ENCODE measurements at places on chromosomes 11 and 22.

- DNase-seq: no peak
These were observed 11.1 kb downstream of the APOL3 start for GRCh38 chr22:36149441-36149840.

DNA sequence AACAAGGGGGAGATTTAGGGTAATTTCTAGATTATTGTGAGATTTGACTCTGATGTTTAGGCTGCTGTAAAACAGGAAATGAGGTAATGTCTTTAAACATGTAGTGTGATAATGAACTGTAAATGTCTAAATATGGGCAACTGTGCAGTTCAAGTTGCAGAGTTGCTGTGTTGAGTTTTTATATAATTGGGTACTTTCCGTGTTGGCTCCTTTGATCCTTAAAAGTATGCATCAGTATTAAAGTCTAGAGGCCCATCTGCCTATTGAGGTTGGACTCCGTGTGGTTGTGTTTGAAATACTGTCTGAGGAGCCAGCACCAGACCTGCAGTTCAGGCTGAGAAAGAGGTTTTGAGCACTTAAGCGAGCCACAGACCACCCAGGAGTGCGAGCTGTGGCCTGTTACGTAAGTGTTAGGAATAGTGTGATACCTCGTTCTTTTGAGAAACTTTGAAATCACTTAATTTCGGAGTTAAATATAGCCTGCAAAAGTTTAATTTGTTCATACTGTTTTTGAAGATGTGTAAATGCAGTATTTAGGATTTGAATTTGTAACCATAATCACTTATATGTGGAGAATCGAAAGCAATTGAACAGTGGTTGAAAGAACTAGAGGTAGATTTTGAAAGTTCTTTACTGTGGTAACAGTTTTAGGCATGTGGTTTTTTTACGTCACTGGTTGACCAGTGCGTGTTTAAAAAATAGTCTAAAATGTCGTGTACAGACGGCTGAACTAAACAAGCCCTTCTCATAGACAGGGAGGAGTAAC is 9.0 kb downstream of the FAM118A start:
- DNase-seq: peak; percentile 22

DNA sequence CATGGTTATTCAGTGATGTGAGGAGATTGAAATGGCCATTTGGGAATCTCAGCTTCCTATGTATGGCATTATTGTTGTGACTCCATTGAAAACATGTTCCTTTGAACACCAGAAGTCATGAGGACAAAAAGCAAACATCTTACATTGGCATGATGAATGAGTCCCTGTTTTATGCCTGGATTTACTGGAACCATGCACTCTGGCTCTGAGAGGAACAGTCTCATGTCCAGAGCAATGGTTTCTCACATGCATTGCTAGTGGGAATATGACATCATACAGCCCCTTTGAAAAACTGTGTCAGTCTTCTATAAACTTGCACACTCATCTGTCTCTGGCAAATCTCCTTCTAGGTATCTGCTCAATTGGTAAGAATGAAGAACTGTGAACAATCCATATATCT is 3.4 kb upstream of the KDM4F start:
- no peak for DNase-seq

DNA sequence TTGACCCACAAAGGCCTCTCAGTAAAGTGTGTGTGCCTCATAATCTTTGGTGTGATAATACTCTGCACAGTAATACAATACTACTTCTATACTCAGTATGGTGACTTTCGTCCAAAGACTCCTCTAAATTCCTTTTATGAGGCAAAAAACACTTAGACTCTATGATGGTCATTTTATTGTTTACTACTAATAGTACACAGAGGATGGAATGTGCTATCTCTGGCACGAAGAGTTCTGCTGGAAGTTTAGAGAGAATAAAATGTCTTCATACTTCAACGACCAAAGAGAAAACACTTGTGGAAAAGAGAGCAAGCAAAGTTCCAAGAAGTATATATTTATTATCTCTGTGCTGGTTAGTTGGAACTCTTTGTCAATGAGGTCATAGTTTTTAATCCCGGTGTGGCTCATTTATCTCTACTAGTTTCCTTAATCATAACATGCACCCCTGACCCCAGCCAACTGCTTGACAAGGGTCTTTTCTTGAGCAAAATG is 7.5 kb upstream of the CSTF3 start:
- no peak for DNase-seq

DNA sequence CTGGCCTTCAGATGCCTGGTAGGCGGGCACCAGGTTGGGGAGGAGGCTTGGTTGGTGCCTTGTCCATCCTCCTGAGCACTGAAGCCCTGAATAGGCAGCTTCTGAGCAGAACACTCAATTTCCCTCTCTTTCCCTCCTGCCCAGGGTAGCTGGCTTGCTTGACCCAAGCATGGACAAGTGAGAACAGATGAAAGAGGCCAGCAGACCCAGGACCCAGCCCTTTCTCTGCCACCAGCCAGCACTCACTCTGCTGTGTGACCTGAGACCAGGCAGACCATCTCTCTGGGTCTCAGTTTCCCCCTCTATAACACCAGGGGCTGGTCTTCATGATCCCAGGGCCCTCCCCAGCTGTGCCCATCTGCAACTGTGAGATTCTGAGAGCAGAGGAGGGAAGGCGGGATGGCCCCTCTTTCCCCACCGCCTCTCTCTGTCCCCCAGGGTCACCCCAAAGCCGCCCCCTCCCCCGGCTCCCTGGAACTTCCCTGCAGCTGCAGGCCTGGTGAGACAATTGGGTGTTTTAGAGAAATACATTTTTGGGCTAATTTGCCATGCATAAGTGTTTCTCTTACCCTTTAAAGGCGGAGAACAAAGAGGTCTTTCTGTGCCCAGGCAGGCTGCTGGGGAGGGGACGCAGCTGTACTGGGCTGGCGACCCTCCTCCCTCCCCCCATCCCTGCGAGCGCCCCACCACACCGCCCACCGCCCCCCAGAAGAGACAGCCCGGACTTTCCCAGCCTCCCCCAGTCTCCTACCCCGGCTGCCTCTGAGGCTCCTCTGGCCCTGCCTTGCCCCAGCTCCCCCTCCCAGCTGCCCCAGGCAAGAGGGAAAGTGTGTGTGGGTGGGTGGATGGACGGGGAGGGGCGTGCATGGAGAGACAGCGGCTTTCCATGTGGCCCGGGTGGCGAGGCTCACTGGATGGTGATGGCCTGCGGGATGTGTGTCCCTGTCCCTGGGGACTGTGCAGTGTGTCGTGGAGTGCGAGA is 30.8 kb upstream of the PICK1 start:
- DNase-seq: no peak

DNA sequence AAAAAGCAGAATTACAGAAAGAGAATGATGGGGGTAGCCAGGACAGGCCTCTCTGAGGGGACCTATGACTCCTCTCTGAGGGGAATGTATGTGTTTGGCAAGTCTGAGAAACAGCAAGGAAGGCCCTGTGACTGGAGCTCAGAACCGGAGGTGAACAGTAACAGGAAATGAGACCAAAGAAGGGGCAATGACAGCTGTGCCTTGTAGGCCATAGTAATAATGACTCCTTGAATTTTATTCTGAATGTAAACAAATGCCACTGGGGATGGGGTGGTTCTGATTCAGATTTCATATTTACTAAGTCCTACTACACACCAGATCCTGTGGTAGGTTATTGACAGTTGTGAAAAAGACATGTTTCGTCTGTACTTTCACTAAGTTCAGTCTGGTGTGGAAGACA is 52.8 kb upstream of the APOA1 start:
- no peak for DNase-seq

DNA sequence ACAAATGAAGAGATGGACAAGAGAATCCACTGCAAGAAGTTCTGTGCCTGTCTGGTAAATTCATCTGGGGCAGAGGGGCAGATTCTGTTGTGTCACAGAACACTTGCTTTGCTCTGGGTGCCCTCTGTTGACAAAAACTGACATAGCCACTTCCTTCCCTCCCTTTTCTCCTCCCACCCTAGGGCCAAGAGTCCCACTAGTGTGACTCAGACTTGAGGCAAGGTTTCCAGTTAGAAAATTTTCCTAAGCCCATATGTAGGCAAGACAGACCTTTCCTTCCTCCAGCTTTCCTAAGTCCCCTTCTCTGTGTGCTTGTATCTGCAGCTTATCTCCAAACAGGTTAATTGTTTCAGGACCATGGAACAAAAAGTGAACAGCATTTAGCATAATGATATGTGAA is 106.8 kb downstream of the RBFOX2 start:
- peak; percentile 2 for DNase-seq
